Activated CD8-positive, alpha-beta T cell treated with anti-CD3 and anti-CD28 coated beads, Interleukin-2, amount 10 ng/mL, durations not matched to agents 7 days and 5 days (primary cell): ENCODE measurements at places on chromosomes 13 and 19. TPM values are rescaled to one million over a fixed set of nuclear protein-coding genes. Genes with fewer than 3 reads are reported as not detected.

DNA sequence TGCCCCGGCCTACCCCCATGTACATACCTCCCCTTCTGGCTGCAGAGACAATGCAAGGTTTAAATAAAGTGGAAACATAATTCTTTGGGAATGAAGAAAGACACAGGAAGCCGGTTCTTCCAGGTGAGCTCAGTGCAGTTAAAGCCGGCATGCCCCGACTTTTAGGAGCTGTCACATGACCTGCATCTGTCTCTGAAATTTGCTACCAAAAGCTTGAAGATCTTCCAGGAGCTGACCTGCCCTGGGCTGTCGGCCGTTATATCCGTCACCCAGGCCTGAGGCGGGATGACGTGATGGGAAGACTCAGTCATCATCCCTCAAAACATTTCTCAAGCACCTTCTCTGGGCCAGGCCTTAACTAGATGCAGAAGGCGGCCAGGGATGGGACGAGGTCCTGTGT, 10.3 kb downstream of the RAB8A start:
- H3K4me3 ChIP-seq = no peak overlapping the region
- peaks cover 81% of the 10 kb centered on the region for H3K36me3 ChIP-seq
- H3K27ac ChIP-seq = peak overlapping the region; percentile 55
- H3K27me3 ChIP-seq = no peaks in the 10 kb centered on the region

The LAIR1 gene
- total RNA-seq = 92.8 TPM

The IGFL3 gene
- total RNA-seq = not detected

GRCh38 chr19:41699968-41700323, 8.5 kb upstream of the CEACAM5 start:
- no peak overlapping the region for H3K27ac ChIP-seq
- H3K4me1 ChIP-seq = no peaks in the 10 kb centered on the region
- H3K4me3 ChIP-seq = no peak overlapping the region
- peaks cover 7% of the 10 kb centered on the region for H3K27me3 ChIP-seq
- no peak for DNase-seq
- no peaks in the 10 kb centered on the region for H3K36me3 ChIP-seq

DNA sequence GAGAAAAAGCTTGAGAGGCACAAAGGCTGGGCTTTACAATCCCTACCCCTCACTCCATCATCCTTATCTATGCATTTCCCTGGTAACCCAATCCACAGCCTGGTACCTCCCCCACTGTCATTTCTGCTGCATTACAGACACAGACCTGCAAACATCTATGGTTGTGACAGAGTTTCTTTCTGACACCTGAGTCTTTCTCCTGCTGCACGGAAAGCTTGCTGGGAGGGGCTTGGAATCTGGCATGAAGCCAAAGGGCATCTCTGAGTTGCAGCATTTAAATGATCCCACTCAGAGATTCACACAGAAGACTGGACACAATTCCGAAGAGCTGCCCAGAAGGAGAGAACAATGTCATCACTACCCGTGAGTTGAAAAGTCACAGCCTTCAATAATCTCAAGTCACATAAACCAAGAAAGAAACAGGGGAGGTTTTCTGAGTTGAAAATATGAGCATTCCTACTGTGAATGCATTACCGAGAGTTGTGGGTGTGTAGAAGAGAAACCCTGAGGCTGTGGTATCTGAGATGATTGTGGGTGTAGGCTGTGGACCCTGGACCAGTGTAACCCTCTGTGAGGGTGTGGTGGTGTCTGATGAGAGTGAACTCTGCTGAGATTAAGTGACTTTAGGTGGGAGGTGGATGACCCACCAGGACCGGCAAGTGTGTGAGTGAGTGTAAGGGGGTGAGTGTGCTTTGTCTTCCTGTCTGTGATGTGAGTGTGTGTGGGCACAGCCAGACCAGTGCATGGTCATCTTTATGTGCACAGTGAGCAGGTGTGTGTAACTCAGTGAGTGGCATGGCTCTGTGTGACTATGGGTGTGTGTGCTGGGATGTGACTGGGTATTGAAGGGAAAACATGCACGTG, at the start of gene LGALS14:
TSS of gene LGALS14 (plus strand) at position 301 of the 864 bp plus-strand sequence. CDS start at position 349, 48 bp downstream.
- peaks cover 14% of the 10 kb centered on the region for H3K27me3 ChIP-seq
- peaks cover 4% of the 10 kb centered on the region for H3K36me3 ChIP-seq
- peaks cover 20% of the 10 kb centered on the region for H3K4me1 ChIP-seq
- no peak within 1 kb of the TSS for H3K4me3 ChIP-seq
- DNase-seq = no peak

- peaks cover 8% of the 10 kb centered on the region for H3K27me3 ChIP-seq
- no peak overlapping the region for H3K27ac ChIP-seq
- H3K36me3 ChIP-seq = no peaks in the 10 kb centered on the region
- DNase-seq = no peak
These were observed 11.3 kb upstream of the TNFRSF19 start for GRCh38 chr13:23558675-23559536.

The ZSCAN5C gene
- not detected for total RNA-seq

DNA sequence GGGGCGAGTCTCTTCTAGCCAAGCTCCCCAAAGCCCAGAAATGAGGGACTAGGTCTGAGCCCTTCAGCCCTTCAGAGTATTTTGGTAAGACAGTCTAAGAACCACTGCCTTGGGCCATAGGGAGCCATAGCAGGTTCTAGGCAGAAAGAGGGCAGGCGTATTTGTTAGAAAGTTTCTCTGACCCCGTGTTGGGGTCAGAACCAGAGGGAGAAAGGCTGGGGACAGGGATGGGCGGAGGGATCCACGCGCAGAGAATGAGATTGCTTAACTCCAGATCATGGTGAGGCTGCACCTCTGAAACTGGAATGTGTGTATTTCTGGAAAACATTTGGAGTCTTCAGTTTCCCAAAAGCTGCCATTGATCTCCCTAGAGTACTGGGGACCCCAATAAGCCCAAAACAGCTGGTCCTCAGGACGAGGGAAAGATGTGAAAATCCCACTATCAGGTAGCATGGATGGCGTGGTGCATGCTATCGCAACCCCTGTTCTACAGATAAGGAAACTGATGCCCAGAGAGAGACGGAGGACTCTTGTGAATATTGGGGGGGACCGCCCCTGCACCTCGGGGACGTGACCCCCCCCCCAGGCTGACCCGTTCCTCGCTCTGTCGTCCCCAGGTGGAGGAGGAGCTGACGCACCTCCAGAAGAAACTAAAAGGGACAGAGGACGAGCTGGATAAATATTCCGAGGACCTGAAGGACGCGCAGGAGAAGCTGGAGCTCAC, 703 bp upstream of the TPM4 start:
- no peaks in the 10 kb centered on the region for H3K27me3 ChIP-seq
- DNase-seq = no peak
- H3K27ac ChIP-seq = peak overlapping the region; percentile 93
- peaks cover 33% of the 10 kb centered on the region for H3K36me3 ChIP-seq

The ANKLE1 gene
- total RNA-seq = 10.7 TPM

The MADCAM1 gene
- total RNA-seq = 0.16 TPM

- DNase-seq = no peak
- no peaks in the 10 kb centered on the region for H3K36me3 ChIP-seq
- H3K4me1 ChIP-seq = no peaks in the 10 kb centered on the region
- H3K27me3 ChIP-seq = no peaks in the 10 kb centered on the region
- H3K4me3 ChIP-seq = no peak overlapping the region
These were observed 134.7 kb downstream of the MIPEP start for GRCh38 chr13:23754506-23754905.

- H3K4me1 ChIP-seq = no peaks in the 10 kb centered on the region
- H3K36me3 ChIP-seq = no peaks in the 10 kb centered on the region
- no peak overlapping the region for H3K4me3 ChIP-seq
- H3K27me3 ChIP-seq = no peaks in the 10 kb centered on the region
These were observed 25.8 kb upstream of the PRR20A start for GRCh38 chr13:57114945-57115344.

The PPM1N gene
- total RNA-seq = 3.2 TPM

The TSKS gene
- total RNA-seq = 1.5 TPM

The CDX2 gene
- not detected for total RNA-seq

DNA sequence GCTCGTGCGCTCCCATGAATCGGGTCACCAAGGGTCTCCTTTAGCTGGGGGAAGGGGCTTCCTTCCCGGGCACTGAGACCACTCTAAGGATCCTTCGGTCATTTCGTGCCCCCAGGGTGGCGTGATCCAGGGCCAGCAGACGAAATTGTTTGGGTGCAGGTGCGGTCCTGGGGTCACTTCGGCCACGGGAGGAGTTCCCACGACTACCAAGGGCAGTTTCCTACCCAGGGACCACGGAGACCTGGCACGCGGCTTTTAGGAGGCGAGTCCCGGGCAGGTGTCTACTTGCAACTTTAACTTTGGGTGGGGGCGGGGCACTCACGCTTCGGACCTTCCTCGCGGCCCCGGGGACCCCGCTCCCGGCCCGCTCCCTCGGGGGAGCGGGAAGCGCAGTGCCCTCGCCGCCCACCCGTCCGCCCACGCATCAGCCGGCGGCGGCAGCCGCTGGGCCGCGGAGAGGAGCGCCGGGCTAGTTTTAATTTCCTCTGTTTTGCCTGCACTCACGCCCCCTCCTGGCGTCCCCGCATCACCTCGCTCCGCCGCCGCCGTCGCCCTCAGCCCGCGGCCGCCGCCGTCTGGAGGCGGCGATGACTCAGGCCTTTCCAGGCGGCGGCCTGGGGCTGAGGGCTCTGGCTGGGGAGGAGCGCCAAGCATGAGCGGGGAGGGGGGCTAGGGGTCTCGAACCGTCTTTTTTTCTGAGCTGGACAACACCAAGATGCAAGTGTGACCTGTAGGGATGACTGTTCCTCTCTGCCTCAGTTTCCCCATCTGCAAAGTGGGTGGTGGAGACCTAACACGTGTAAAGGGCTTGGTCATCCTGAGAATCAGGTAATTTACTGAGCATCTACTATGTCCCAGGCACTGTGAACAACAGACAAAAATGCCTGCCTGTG, 21.8 kb downstream of the OLFM2 start:
- no peak overlapping the region for H3K27ac ChIP-seq
- peak overlapping the region; percentile 64 for H3K4me3 ChIP-seq
- peak; percentile 88 for DNase-seq
- peaks cover 20% of the 10 kb centered on the region for H3K27me3 ChIP-seq
- H3K36me3 ChIP-seq = no peaks in the 10 kb centered on the region

- no peak overlapping the region for H3K4me3 ChIP-seq
- DNase-seq = no peak
- peaks cover 64% of the 10 kb centered on the region for H3K36me3 ChIP-seq
- no peaks in the 10 kb centered on the region for H3K27me3 ChIP-seq
- no peak overlapping the region for H3K27ac ChIP-seq
These were observed 12.5 kb upstream of the RSPH6A start for GRCh38 chr19:45827459-45828093.

DNA sequence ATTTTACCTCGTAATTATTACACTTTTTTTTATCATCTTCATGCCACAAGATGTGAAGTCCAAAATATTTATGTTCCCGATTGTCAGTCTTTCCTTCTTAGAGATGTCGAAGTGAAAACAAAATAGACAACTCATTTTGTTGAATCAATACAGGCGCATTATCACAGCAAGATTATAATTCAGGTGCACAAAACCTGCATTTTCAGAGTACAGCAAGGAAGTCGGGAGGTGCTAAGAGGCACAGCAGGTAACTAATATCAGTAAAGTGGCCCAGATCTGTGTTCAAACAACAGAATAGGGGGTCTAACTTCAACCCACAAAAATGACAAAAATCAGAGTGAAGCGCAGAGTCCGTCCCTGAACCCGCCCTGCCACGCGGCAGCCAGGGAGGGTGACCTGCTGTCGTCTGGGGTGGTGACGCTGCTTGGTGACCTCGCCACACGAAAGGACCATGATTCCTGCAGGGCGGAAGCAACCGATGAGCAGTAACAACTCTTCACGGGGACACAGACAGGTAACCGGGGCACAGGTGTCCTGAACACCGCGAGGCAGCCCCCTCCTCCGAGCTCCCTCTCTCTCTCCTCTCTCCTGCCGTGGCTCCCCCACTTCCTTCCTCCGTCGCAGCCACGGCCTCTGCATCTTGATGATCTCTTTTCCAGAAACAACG, 50.9 kb upstream of the SPACA7 start:
- DNase-seq = no peak
- H3K4me1 ChIP-seq = no peaks in the 10 kb centered on the region
- H3K27ac ChIP-seq = no peak overlapping the region
- no peak overlapping the region for H3K4me3 ChIP-seq

DNA sequence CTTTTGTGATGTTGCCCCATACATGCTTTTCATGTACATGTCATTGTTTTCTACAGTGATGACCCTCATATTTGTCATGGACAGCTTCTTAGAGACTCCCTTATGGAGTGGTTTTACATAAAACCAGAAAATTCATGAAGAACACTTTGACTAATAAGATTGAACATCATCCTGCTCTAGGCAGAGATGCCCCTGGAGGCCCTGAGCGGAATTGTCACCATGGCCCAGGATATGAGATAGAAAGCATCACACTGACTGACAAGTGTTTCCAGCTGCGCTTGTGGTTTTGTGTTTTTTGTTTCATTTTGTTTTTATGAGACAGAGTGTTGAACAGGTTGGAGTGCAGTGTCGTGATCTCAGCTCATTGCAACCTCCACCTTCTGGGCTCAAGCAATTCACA, 22.2 kb downstream of the ZNF701 start:
- no peak overlapping the region for H3K27ac ChIP-seq
- peaks cover 85% of the 10 kb centered on the region for H3K36me3 ChIP-seq
- no peaks in the 10 kb centered on the region for H3K27me3 ChIP-seq
- no peak overlapping the region for H3K4me3 ChIP-seq
- H3K4me1 ChIP-seq = no peaks in the 10 kb centered on the region
- DNase-seq = no peak

The MYO16 gene
- not detected for total RNA-seq

The KCNN1 gene
- total RNA-seq = not detected

- no peaks in the 10 kb centered on the region for H3K36me3 ChIP-seq
- no peaks in the 10 kb centered on the region for H3K27me3 ChIP-seq
- no peak for DNase-seq
- no peaks in the 10 kb centered on the region for H3K4me1 ChIP-seq
- no peak overlapping the region for H3K4me3 ChIP-seq
These were observed 466.6 kb downstream of the SLITRK6 start for GRCh38 chr13:85332615-85333014.

The WDR87 gene
- total RNA-seq = not detected

DNA sequence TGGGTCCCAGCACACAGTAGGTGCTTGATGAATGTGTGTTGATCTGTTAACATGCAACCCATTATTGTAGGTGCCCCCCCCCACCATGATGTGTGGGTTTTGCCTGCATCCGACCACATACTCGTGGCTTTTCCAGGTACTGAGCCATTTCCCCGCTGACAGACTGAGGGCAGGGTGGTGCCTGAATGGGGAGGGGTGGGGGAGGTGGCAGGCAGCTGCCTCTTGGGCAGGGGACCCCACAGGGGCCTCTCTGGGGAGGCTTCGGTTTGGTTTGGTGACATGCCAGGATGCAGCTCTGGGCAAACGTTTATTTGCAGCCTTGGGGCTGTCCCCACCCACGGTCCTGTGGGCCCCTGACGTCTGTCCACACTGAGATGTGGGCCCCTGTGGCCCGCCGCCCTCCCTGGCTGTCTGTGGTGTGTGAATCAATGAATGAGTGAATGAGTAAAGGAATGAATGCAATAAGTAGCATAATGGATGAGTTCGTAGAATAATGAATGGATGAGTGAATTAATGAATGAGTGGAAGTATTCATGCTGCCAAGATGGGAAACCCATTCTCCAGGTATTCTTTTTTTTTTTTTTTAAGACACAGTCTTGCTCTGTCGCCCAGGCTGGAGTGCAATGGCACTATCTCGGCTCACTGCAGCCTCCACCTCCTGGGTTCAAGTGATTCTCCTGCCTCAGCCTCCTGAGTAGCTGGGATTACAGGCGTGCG, 9.0 kb upstream of the JUND start:
- H3K27ac ChIP-seq = peak overlapping the region; percentile 93
- DNase-seq = peak; percentile 95
- H3K4me1 ChIP-seq = peaks cover 71% of the 10 kb centered on the region
- H3K4me3 ChIP-seq = peak overlapping the region; percentile 89
- no peaks in the 10 kb centered on the region for H3K27me3 ChIP-seq
